HTR-8/SVneo (cell line): ENCODE measurements at places on chromosomes 2 and 18.

DNA sequence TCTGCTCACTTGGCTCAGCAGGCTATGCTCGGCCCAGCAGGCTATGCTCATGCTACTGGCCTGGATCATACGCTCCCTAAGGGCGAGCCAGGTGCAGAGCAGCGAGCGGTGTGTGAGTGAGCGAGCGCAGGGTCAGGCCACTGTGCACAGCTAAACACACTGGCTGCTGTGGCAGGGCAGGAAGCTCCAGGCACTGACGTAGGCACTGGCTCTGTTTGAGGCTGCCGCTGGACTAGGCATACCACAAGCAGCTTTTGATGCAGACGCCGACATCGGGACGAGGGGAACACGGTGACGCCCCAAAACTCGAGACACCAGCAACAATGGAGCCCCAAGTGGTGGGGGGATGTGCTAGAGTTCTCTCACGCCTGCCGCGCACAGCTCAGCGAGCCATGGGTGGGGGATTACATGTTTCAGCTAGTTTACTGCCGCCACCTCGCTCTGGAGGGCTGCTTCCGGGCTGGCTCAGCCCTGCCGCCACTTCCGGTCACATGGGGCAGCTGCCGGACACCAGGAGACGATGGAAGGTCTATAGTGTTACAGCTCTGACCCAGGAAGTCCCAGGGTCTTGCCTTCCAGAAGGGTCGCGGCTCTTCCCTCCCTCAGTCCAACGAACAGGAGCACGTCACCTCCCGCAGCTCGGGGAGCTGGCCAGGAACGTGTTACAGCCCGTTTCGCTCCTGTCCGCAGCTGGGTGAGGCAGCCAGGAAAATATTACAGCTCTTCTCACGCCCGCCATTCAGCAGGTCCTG is 1176.9 kb upstream of the LRRTM1 start:
- DNase-seq = no peak

DNA sequence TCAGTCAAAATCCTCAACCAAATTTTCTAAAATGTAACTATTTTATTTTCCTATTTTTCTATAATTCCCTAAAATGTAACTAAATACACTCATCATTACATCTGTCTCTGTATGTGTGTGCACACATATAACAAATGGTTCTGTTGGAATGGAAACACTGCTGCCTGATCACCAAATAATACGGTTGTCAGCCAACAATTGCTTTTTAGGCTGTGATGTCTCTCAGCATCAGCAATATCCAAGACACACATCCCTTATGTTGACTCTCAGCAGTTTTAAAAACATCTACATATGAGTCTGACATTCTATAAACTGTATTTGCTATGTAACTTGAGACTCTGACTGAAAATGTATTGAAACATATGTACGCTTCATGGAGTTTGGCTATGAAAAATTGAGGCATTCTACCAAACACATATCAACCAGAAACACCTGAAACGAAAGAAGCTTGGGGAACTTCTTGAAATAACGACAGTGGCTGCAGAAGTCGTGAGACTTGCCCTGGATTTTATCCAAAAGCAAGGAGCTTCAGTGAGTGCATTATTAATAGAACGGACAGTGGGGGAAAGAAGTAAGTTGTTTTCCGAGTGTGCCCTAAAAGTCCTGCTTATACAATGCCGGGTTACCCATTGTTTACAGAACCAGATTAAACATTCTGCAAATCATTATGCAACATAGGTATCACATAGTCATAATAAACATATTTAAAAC is 110.2 kb upstream of the ITGB6 start:
- no peak for DNase-seq

- no peak for DNase-seq
Observed at GRCh38 chr18:42508683-42509296, 553.8 kb downstream of the PIK3C3 start.

DNA sequence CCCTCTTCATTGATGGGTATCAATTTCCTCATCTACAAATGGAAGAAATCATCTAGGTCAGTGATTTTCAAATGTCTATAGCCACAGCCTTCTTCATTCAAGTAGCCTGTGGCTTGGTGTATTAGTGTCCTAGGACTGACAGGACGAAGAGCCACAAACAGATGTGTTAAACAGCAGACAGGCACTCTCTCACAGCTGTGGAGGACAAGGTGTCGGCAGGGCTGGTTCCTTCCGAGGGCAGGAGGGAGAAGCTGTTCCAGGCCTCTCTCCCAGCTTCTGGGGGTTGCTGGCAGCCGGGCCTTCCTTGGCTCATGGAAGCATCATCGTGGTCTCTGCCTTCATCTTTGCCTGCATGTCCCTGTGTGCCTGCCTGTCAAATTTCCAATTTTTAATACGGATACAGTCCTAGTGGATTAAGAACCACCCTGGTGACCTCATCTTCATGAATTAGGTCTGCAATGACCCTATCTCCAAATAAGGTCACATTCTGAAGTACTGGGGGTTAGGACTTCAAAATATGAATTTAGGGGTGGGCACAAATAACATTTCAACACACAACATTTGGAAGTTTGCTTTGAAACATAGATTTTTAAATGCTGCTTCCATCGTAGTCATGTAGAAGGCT is 86.5 kb downstream of the PTGR3 start:
- no peak for DNase-seq

DNA sequence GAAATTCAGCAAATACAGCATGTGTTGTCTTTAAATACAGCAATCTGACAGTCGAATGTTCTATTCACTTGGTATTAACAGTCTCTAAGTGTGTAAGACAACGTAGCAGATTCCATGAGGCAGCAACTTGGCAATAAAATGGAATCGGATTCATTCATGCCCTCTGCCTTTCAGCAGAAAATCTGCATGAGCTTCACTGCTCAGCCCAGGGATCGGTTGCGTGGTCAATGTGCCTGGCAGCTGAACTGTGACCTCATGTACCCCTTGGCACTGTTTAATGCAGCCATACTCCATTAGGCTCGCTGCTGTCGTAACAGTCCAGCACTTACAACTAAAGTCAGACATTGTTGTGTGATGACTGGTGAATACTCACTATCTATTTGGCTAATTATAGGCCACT is 17.7 kb upstream of the RGPD4 start:
- no peak for DNase-seq

DNA sequence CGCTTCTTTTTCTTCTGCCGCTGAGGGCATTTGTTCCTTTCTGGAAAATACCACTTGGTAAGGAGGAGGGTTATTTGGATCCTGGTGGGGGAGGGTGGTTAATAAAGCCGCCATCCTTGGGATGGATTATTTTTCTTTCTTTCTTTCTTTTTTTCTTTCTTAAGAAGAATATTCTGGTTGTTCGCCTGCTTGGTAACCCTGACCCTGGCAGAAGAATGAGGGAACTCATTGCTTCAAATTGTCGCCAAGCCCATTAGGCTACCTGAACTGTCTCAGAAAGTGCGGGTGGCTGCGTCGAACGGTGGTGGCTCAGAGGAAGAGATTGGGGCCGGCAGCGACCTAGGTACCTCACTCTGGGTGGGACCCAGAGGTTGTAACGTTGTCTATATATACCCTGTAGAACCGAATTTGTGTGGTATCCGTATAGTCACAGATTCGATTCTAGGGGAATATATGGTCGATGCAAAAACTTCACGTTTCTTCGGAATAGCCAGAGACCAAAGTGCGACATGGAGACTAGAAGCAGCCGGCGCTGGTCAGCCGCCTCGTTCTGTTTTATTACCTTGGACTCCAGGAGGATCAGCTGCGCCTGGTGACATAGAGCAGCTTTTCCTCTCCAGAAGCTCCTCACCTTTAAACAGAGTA is 1.3 kb upstream of the HOXD4 start:
- no peak for DNase-seq

DNA sequence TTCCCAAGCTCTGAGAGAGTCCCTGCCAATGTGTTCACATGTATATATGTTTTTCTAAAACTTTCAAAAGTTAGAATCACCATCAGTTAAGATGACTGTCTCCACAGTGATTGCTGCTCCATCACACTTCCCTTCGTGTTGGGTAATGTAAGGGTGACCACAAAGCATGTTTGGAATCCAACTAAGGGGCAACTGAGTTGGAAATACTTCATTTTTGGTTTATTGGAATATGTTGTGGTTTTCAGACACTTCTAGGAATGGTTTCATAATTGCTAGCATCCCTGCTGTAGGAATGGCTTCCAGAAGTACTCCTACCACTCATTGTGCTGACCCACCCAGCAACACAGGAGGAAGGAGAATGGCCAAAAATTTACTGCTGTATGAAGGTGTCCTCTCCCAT is 212.5 kb upstream of the GULP1 start:
- peak; percentile 46 for DNase-seq

GRCh38 chr2:212595036-212595654 is 56.5 kb upstream of the ERBB4 start:
- DNase-seq = no peak

DNA sequence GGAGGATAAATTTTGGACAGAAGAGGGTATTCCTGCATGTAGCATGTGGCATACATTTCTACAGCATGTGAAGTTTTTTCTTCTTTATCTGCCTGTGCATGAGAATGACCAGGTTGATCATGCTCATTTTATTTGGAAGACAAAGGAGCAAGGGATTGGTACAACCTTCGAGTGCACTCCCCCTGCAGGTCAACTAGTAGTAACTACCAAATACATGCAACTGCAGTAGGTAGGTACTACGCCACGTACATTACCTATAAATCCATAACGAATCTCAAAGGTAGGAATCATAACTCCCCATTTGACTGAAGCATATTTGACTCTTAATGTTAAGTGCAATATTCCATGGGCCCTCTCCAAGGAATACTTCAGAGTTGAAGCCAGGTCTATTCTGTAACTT is 763.9 kb downstream of the TSN start:
- no peak for DNase-seq

GRCh38 chr2:225766431-225766830 is 366.9 kb downstream of the NYAP2 start:
- no peak for DNase-seq

GRCh38 chr2:218217360-218218267 is 625 bp downstream of the ARPC2 start:
- peak; percentile 39 for DNase-seq

DNA sequence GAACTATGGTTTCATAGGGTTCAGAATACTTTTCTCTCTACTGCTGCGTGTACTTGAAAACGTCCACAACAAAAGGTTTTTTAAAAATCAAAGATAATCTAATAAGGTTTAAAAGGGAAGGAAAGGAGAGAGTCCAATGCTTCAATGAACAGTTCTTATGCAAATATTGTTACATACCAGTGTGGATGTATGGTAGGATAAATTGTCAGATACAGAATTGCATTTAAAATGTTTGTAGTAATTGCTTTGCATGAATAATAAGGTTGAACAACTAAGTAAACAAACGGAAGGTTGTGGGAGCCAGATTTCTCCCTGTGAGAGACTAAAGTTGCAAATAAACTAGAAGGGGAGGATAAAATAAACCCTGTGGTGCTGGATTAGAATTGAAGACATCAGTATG is 53.8 kb upstream of the RBBP8 start:
- no peak for DNase-seq

DNA sequence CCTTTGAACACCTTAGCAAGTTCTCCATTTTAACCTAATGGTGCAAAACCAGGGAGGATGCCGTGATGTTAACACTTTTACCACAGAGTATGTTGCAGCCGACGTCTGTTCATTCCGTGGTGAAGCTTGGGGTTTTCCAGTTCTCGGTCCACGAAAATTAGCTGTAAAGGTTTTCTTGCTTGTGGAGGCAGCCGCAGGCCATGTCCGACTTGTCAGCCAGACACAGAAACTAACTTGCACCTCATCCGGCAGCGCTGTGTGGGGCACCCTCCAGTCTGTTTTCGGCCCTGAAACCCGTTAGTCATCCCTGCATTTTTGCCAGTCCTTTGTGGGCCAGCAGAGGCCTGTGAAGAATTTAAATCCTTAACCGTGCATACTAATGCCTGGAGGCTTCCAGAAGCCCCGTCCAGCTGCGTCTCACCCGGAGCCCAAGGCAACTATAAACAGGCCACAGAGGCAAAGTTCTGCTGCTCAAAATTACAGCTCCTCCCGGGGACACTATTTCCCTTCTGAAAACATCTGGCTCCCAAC is 70.6 kb downstream of the SH3YL1 start:
- no peak for DNase-seq

DNA sequence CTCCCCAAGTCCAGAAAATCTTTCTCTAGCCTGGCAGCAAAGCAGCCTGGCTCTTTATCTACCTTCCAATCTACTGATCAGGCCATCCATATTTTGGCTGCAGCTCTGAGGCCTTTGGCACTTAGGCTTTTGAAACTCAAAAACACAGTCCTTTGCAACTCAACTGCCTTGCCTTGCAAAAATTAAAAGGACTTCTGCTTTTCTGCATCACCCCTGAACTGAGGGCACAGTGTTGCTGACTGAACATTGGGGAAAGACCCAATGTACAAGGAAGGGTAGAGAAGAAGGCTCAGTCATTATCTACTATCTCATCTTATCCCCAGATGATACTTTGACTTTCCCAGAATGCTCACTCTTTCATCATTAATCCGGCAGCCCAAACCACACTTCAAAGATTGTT is 625.5 kb downstream of the ARHGAP15 start:
- no peak for DNase-seq

DNA sequence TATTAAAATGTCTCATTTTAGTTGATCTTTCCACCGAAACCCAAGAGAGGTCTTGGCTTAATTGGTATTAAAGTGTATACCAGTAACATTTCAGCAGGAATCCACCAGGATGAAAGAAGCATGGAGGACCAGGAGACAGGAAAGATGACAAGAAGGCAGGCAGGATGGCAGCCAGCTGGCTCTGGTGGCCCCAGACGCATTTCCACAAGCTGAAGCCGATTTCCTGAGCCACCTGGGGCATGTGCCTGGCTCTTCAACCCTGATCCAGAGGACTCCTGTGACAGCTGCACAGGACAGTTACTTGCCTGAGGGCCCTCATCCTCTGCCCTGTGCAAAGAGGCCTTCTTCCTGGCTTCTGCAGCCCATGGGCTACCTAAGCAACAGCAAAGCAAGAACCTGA is 56.9 kb upstream of the NFU1 start:
- DNase-seq = no peak

- no peak for DNase-seq
Observed at GRCh38 chr18:58394602-58395425, 234.1 kb downstream of the ALPK2 start.

DNA sequence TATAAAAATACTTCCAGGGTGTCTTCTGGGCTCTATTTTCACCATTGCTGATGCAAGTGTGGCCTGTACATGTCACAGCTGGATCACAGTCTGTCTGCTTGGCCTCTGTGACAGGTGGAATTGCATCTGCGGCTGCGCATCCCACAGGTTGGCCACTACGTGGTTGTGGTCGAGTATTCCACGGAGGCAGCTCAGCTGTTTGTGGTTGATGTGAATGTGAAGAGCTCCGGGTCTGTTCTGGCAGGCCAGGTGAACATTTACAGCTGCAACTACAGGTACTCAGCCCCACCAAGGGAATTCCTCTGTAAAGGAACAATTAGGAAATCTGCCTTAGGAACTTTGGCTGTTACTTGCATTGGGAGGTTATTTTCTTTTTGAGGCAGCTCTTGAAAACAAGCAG is 144.5 kb downstream of the LAMA3 start:
- no peak for DNase-seq

GRCh38 chr2:223095207-223095606 is 43.2 kb downstream of the KCNE4 start:
- no peak for DNase-seq

GRCh38 chr2:174058456-174058855 is 93.3 kb upstream of the SP3 start:
- DNase-seq = no peak
